ENCODE measurements at places on chromosomes 7 and 10. TPM values are rescaled to one million over a fixed set of nuclear protein-coding genes. Genes with fewer than 3 reads are reported as not detected.

HOXA7 gene
- 0.34 TPM for total RNA-seq

DNA sequence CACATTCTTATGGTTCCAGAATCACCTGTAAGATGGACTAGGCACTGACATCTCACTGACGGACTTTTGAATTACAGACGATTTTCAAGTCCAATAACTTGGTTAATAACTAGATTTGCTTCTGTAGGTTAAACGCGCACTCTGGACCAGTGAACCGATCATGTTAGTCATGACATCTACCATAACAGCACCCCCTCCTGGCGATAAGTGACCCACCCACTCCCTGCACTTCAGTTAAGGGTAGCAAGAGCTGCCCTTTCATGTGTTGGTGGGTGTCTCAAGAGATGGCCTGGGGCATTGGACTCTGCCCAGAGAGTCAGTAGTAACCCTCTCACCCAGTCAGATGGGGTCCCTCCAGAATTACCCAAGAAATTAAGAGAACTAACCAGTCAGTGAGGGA, 12.9 kb downstream of the GRM8 start:
- H3K4me1 ChIP-seq: no peaks in the 10 kb centered on the region
- no peaks in the 10 kb centered on the region for H3K27me3 ChIP-seq
- H3K36me3 ChIP-seq: no peaks in the 10 kb centered on the region
- H3K4me3 ChIP-seq: no peak overlapping the region
- no peak overlapping the region for H3K27ac ChIP-seq

EPO gene
- not detected for total RNA-seq

GRCh38 chr7:141889321-141889720, 26.9 kb upstream of the OR9A4 start:
- no peak overlapping the region for H3K27ac ChIP-seq
- no peaks in the 10 kb centered on the region for H3K27me3 ChIP-seq
- H3K4me3 ChIP-seq: no peak overlapping the region
- no peak for DNase-seq

DNA sequence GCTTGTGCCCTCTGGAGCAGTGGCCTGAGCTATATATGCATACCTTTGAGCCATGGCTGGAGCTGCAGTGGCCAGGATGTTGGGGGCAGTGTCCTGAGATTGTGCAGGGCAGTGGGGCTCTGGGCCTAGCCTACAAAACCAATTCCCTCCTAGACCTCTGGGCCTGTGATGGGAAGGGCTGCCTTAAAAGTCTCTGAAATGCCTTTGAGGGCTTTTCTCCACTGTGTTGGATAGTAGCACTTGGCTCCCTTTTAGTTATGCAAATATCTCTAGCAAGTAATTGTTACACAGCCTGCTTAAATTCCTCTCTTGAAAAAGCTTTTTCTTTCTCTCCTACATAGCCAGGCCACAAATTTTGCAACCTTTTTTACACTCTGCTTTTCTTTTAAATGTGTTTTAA, 426.4 kb downstream of the ACTR3B start:
- no peaks in the 10 kb centered on the region for H3K36me3 ChIP-seq
- no peak for DNase-seq
- H3K4me3 ChIP-seq: no peak overlapping the region
- no peaks in the 10 kb centered on the region for H3K4me1 ChIP-seq
- no peaks in the 10 kb centered on the region for H3K27me3 ChIP-seq

FBXL13 gene
- 4.5 TPM for total RNA-seq

SPDYE18 gene
- 1.8 TPM for total RNA-seq

BAMBI gene
- total RNA-seq: 0.92 TPM

DNA sequence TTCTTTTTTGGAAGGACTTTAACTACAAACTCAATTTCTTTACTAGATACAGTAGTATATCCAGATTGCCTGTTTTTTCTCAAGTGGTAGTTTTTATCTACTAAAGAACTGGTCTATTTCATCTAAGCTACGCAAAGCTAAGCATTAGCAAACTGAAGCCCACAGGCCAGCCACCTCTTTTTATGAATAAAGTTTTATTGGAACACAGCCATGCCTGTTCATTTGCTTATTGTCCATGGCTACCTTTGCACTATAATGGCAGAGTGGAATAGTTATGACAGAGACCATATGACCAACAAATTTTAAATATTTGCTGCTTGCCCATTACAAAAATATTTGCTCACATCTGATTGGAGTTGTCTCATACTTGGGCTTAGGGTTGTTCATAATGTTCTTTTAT, 168.7 kb downstream of the CAMK1D start:
- peaks cover 1% of the 10 kb centered on the region for H3K4me1 ChIP-seq
- no peak overlapping the region for H3K4me3 ChIP-seq
- no peaks in the 10 kb centered on the region for H3K36me3 ChIP-seq
- H3K27ac ChIP-seq: no peak overlapping the region
- DNase-seq: no peak
- no peaks in the 10 kb centered on the region for H3K27me3 ChIP-seq

HOXA13 gene
- total RNA-seq: not detected

ELN gene
- 54.8 TPM for total RNA-seq

Data from thyroid gland (tissue), 4 donors.